Left renal pelvis (tissue), 4 donors: ENCODE measurements at places on chromosomes 11 and 22. TPM values are rescaled to one million over a fixed set of nuclear protein-coding genes. Genes with fewer than 3 reads are reported as not detected.

DNA sequence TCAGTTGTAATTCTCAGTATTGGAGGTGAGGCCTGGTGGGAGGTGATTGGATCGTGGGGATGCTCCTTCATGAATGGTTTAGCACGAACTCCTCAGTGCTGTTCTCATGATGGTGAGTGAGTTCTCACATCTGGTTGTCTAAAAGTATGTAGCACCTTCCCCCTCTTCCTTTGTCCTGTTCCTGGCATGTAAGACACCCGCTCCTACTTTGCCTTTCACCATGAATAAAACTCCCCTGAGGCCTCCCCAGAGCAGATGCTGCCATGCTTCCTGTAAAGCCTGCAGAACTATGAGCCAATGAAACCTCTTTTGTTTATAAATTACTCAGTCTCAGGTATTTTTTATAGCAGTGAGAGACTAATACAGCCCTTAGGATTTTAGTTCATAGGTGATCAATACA lies 191.5 kb downstream of the MAML2 start:
- no peak for DNase-seq

DNA sequence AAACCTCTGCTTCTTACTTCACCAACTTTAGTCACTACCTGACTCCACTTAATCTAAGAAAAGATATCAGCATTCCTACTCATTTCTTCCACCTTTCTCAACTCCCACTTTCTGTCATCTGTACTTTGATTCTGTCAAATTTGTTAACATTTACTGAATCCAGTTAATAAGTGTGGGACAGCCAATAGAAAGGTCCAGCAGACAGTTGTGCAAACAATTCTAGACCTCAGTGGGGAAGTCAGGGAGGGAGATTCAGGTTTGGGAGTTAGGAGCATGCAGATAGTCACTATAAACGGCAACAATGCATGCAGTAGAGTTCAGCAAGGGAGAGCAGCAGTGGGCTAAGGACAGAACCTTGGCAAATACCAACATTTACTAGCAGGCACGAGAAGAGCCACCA lies 4.1 kb downstream of the FBXO3 start:
- no peak for DNase-seq

- DNase-seq: no peak
Measured at GRCh38 chr11:132848336-132848735, 684.0 kb downstream of the OPCML start.

DNA sequence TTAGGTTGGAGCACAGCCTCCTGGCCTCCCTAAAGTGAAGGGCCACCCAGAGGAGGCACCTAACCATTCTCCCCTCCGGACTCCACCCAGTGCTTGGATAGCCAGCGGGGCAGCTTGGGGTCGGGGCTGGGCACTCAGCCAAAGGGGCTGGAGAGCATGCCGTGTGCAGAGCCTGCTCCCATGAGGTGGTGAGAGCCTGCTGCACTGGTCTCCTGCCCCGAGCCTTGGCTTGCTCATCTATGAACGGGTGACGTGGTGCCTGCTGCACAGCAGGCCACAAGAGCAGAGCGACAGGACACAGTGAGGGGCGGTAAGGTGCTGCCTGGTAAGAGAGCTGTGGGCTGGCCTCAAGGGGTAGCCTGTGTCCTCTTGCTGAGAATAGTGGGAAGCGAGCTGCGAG lies 14.0 kb upstream of the CCDC188 start:
- no peak for DNase-seq

The KRTAP5-2 gene
- not detected for polyA plus RNA-seq

DNA sequence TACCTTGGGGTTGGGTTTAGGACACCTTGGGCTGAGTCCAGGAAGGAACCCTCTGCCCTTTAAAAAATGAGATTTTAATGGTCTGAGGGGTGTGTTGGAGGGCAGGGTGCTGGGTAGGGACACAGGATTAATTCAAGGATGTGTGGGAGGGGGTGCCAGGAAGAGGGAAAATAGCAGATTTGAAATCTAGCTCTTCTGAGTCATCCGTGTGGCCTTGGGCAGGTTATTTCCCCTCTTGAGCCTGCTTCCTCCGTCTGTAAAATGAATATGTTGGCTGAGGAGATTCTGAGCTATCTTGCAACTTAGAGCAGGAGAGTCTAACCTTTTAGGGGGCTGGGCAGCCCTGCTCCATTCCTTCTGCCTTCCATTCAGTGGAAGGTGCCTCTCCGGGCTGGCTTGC lies 3.0 kb downstream of the TSPAN18 start:
- no peak for DNase-seq

The KCNA4 gene
- 0.79 TPM for polyA plus RNA-seq

DNA sequence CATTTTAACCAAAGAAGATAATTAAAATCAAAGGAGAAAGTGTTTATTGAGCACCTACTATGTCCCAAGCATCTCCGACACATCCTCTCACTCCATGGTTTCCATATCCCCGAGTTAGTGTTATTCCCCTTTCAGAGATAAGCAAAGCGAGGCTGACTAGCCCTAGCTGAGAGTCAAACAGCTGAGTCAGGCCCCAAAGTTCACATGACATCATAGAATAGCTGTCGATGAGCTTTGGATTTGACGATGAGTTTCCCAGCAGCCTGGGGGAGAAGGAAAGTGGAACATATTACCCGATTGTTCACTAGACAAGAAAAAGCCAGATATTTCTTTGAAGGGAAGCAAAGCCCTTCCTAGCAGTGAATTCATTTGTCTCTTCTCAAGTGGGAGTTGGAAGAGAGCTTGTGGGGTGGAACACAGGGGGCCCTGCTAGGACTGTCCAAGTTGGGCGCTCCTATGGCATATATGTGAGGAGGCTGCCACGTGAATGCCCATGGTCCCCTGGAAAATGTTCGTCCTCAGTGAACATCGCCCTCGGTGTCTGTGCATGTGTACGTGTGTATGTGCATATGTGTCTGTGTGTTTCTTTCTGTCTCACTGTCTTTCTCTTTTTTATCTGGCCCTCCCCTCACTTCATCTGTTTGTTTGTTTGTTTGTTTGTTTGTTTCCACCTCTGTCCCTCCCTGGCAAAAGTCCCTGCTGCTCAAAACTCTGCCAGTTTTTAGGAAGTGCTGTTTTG lies 493 bp upstream of the CYTH4 start:
- no peak for DNase-seq
